ENCODE measurements at places on chromosomes 5 and 9.

DNA sequence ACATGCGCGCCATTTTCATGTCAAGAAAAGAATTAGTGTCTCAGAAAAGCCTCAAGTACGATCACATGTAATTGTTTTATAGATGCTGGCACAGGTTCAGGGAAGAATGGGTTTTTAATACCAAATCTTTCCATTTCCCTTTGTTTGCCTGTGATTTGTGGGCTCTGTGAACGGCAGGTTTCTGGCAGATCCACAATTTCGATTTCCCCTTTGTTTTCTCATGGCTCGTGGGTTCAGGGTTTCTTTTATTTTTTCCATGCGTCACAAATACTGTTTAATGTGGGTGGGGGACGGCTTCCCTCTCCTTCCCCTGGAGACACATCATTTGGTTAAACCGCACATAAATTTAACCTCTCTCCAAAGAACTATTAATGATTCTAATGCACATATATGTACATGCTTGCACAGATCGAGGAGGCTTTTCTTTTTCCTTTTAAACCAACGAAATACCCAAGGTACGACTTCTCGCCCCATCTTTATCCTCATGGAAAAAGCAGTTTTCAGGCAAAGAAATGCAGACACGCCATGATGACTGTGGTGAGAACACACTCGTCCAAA lies 195.9 kb downstream of the SLIT3 start:
- no peak for DNase-seq

DNA sequence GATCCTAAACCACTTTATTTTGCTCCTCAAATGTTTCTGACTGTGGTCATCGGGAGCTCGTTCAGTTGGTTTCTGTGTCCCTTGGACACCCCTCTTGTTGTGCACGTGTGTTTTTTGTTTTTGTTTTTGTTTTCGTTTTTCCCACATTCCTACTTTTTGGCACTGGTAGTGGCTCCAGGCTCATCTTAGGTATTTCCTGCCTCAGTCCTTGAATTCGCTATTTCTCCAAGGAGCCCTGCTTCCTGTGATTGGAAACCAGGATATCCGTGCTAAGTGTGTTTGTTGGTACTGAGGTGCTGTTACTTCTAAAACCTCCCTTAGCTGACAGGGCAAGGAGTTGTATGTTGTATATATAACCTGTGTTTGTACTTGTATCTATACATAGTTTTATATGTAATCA lies 5.9 kb downstream of the HMCN2 start:
- no peak for DNase-seq

DNA sequence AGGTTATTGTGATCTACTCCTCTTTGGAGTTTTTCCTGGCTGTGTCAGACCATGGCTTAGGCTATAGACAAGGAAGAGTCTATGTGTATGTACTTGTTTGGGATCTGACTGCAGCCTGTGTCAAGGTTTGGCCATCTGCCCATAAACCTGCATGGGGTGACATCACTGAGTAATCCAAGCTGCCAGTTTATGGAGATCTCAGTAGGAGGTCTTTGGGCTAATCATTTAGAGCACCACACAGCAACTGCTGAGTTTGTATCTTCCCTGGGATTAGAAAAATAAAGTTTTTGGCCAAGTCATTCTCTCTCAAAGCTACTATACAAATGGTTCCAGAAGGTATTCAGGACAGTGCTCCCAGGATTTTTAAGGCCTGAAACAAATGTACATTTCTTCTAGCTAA lies 65.5 kb upstream of the HSPB3 start:
- no peak for DNase-seq

DNA sequence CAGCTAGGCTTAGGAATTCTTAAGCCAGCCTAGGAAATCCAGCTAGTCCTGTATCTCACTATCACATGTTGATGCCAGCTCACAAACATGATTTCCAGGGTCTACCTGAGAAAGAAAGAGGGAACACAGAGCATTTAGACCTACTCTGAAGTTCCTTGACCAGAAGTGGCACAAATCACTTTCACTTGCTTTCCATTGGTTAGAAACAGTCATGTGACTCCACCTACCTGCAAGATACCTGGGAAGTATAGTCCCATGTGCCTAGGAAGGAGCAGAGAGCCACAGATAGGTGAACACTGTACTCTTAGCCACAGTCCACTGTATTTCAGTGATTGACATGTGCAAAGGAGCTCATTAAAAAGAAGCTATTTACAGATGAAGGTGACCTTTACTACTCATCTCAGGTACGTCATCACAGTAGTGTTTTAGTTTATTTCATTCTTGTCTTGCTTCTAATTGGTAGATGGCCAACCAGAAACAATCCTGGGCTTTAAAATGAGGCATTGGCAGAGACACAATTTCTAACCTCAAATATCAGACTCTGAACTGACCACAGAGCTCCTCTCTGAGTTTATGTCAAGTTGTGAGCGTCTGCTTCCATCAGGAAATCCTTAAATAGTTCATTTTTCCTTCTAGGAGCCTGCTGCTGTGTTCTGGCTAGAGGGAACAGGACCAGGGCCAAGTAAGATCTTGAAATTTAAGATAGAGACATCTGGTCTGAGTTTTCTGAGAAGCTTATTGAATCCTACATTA lies 340.7 kb downstream of the TLE4 start:
- no peak for DNase-seq

Data from stimulated activated CD4-positive, alpha-beta T cell treated with anti-CD3 and anti-CD28 coated beads, Interleukin-15, amount 100 ng/mL, for 1 hour (primary cell).